CD4-positive, alpha-beta T cell treated with Interferon gamma for 1 hour (primary cell): ENCODE measurements at places on chromosomes 6 and 20.

GRCh38 chr20:44516491-44516890, 5.4 kb downstream of the SERINC3 start:
- DNase-seq: no peak

- no peak for DNase-seq
These were observed 1.9 kb downstream of the NT5E start for GRCh38 chr6:85451565-85452306.

DNA sequence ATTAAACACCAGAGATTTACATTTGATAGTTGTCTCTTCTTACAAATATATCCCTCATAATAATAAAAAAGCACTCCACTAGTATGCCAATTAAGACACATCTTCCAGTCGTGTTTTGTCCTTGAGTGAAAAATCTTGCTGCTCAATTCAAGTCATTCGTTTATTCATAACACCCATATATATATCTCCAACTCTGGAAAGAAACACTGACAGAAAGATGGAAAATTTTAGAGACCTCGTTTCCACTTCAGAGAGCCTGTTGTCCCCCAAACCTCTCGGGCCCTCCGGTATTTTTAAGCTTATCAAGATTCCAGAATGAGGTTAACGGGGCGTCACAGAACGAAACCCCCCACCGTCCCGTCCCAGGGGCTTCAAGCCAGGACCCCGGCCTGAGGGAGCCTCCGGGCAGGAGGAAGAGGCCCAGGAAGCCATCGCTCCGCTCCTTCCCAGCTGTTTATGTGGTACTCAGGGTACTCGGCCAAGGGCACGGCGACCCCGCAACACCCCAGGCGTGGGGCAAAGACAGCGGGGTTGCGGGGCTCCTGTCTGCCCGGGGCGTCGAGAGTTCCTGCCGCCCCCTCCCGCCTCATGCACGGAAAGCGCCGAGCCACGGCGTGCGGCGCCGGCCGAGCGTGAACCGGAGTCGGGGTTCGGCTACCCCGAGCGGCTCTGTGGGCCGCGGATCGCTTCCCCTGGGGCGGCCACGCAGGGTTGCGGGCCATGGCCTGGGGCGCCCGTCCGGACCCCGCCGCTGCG, 623 bp upstream of the SNX9 start:
- DNase-seq: peak; percentile 31

DNA sequence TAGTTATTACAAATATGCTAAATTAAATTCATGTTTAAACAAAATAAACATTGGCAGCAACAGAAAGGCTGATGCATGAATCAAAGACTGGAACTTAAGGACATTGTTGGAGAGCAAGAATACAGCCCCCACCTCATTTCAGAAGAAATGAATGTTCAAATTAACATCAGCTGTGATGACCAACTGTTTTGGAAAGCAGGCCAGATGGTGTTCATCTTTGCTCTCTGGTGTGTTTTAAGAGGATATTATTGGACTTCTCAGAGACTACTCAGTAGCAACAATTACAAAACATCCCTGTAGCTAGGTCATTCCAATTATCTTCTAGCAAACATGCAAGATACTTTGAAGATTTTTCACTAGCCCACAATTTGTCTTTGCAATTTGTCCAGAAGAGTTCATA, 118.6 kb upstream of the DOK5 start:
- no peak for DNase-seq

DNA sequence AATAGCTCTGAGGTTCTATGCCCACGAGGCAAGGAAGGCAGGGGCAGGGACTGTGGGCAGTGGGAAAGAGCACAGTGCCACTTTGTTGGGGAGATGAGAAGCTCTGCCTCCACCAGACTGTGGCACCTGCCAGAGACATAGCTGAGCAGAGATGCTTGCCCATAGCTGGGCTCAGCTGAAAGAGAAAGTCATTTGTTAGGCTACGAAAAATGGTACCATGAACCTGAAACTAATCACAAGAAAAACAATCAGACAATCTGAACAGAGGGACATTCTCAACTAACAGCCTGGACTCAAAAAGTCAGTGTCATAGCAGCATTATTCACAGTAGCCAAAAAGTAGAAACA, 32.9 kb upstream of the TCP11 start:
- no peak for DNase-seq

- DNase-seq: no peak
These were observed 164.3 kb upstream of the PMEPA1 start for GRCh38 chr20:57874141-57874540.

GRCh38 chr6:98880486-98880885, 46.1 kb downstream of the POU3F2 start:
- DNase-seq: no peak

- no peak for DNase-seq
These were observed 28.6 kb downstream of the DIDO1 start for GRCh38 chr20:62897666-62898065.

DNA sequence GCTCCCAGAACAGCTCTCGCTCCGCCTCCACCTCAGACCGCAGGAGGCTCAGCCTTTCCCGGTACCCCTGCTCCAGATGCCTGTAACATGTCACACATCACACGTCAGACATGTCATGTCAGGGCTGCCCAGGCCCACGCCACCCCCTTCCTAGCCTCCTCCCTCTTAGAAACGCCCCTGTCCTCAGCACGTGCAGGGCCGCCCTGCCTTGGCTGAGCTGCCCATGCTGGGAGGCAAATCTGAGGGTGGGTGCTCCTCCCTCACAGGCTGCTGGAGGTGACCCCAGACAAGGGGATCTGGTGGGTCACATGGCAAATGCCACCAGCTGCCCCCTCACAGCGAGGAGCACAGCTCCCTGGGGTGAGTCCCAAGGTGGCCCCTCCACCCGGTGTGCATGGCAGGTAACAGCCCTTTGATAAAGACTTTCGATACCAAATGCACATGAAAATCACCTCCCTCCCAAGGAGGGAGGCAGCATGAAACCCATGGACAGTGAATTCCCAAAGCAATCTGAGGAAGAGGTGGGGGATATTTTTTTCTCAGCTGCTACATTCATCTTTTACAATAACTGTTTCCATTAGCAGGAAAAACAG, 84.1 kb downstream of the GINS1 start:
- no peak for DNase-seq

DNA sequence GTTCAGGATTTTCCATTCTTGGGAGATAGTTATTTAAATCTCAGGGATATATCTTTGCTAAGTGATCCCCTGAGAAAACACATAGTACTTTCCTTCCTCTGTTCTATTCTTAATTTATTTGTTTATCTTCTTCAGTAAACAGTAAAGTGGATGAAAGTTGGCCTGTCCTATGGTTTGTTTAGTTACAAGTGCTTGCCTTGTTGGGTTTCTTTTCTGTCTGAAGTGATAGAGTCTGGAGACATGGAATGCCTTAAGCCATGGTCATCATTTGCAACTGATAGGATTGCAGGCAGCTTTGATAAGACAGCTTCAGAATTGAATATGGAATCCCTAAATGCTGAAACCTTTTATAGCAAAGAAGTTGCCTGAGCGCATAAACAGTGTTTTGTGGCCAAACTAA, 4.9 kb downstream of the ADGRG6 start:
- no peak for DNase-seq

GRCh38 chr6:63571361-63572043, 778 bp upstream of the LOC128125822 start:
- DNase-seq: peak; percentile 52

- DNase-seq: no peak
These were observed 660.4 kb downstream of the CD109 start for GRCh38 chr6:74356391-74356790.

GRCh38 chr6:149925253-149925973, 2.5 kb upstream of the RAET1G start:
- no peak for DNase-seq

DNA sequence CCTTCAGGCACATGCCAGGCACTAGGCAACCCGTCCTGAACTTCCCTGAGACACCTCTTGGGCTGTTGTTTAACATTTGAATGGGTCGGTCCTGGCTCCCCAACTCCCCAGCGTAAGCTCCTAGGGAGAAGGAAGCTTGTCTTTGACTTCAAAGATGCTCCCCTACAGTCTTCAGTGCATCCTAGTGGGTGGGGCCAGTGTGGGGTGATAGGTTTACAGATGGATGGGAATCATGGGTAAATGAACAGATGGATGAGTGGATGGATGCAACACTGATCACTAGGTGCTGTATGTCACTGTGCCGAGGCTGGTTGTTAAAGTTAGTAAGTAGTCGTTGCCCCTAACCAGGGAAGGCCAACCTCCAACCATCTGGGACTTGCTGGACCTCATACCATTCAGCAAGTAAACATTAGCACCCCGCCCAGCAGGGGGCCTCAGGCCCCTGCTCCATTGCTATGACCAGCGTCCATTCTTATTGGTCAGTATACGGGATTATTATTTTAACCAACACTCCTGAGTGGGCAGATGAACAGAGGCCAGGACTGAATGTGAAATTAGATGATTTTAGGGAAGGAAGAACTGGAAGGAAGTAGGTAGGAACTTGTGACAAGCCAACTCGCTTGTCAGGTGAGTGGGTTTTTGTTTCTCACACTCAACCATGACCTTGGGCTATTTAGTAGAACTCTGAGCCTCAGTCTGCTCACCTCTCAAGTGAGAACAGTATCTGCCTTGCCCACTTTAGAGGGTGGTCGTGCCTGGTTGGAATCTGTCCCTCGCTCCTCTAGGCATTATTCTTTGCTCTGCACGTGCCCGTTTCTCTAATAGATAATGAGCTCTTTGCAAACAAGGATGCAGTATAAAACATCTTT, 82.9 kb upstream of the FOXP4 start:
- peak; percentile 12 for DNase-seq

DNA sequence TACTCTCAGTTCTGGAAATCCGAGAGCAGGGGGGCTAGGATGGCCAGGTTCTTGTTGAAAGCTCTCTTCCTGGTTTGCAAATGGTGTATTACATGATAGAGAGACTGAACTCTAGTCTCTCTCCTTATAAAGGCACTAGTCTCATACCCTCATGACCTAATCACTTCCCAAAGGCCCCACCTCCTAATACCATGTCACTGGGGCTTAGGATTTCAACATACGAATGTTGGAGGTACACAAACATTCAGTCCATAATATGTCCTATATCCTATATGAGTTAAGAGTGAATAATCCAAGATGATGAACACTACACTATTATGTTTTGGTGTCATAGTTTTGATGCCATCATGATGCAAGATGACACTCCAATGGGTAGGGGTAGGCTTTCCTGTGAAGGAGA, 20.0 kb upstream of the TXLNB start:
- DNase-seq: no peak

GRCh38 chr6:12090714-12091113, 78.6 kb downstream of the HIVEP1 start:
- no peak for DNase-seq
